Type B pancreatic cell (in vitro differentiated cells): ENCODE measurements at places on chromosomes 11 and 22. TPM values are rescaled to one million over a fixed set of nuclear protein-coding genes. Genes with fewer than 3 reads are reported as not detected.

The SLC22A6 gene
- total RNA-seq = 1.5 TPM in 1 of 2 replicates, not detected in the other

The RIMBP3C gene
- total RNA-seq = 0.17 and 0.34 TPM in 2 replicates

The GGT1 gene
- total RNA-seq = 4.2 and 8.7 TPM in 2 replicates

The C11orf52 gene
- 1.8 and 7.6 TPM in 2 replicates for total RNA-seq

The MTMR2 gene
- total RNA-seq = 34.4 and 38.9 TPM in 2 replicates

The MMP8 gene
- total RNA-seq = not detected in 2 replicates

The POU2AF3 gene
- total RNA-seq = 2.6 and 2.9 TPM in 2 replicates

The APIP gene
- 17.3 and 23.4 TPM in 2 replicates for total RNA-seq

The NCAM1 gene
- total RNA-seq = 21.7 and 106 TPM in 2 replicates

The FAM168A gene
- 25.5 and 39.6 TPM in 2 replicates for total RNA-seq

The MRGPRF gene
- total RNA-seq = 0.43 and 1.4 TPM in 2 replicates

The SMC1B gene
- 0.07 TPM in 1 of 2 replicates, not detected in the other for total RNA-seq

The SLC25A45 gene
- 1.9 and 5.6 TPM in 2 replicates for total RNA-seq

The PDGFD gene
- 17.8 and 27.9 TPM in 2 replicates for total RNA-seq

The UPK3A gene
- 0.29 and 0.62 TPM in 2 replicates for total RNA-seq

The OVOL1 gene
- total RNA-seq = 7.7 and 39.8 TPM in 2 replicates

The IL17REL gene
- 0.10 TPM in 1 of 2 replicates, not detected in the other for total RNA-seq

The CD3G gene
- total RNA-seq = 0.21 TPM in 1 of 2 replicates, not detected in the other

The PTGDR2 gene
- total RNA-seq = 2.6 and 7.9 TPM in 2 replicates

The OR52I1 gene
- total RNA-seq = not detected in 2 replicates

The TRIM29 gene
- 56.7 and 207 TPM in 2 replicates for total RNA-seq

The SSRP1 gene
- total RNA-seq = 108 and 164 TPM in 2 replicates

The AQP11 gene
- total RNA-seq = 2.4 and 4.1 TPM in 2 replicates

The PLCB3 gene
- total RNA-seq = 40.7 and 56.2 TPM in 2 replicates

The AGBL2 gene
- total RNA-seq = 5.8 and 5.9 TPM in 2 replicates

The KRTAP5-7 gene
- total RNA-seq = not detected in 2 replicates

The ELP4 gene
- total RNA-seq = 15.1 and 21.7 TPM in 2 replicates

The DDI1 gene
- not detected in 2 replicates for total RNA-seq

The LRP5 gene
- 64.9 and 65.0 TPM in 2 replicates for total RNA-seq

The MB gene
- 0.36 and 0.48 TPM in 2 replicates for total RNA-seq

The MMP7 gene
- total RNA-seq = 1.8 and 3.5 TPM in 2 replicates

The GGTLC3 gene
- total RNA-seq = 0.40 TPM in 1 of 2 replicates, not detected in the other

The MRGPRE gene
- not detected in 2 replicates for total RNA-seq

The SLC25A18 gene
- total RNA-seq = 0.43 and 1.4 TPM in 2 replicates

The FAM181B gene
- 0.93 and 3.1 TPM in 2 replicates for total RNA-seq

The RASSF7 gene
- 35.7 and 75.8 TPM in 2 replicates for total RNA-seq

The TRAPPC4 gene
- total RNA-seq = 60.7 and 73.1 TPM in 2 replicates

The SLCO2B1 gene
- 5.6 and 23.5 TPM in 2 replicates for total RNA-seq

The IGLL1 gene
- total RNA-seq = not detected in 2 replicates

The MYEOV gene
- 4.1 and 4.3 TPM in 2 replicates for total RNA-seq

The CCDC88B gene
- total RNA-seq = 2.8 and 3.1 TPM in 2 replicates

The ACTN3 gene
- total RNA-seq = 0.57 and 2.6 TPM in 2 replicates

The MIOX gene
- total RNA-seq = 1.2 TPM in 1 of 2 replicates, not detected in the other

The APOBEC3H gene
- total RNA-seq = 0.63 and 1.1 TPM in 2 replicates

The LUZP2 gene
- 3.1 and 6.5 TPM in 2 replicates for total RNA-seq

The LSP1 gene
- total RNA-seq = 0.50 and 0.53 TPM in 2 replicates

The GDPD4 gene
- not detected in 2 replicates for total RNA-seq

The BIK gene
- 5.4 and 37.9 TPM in 2 replicates for total RNA-seq

The CNGA4 gene
- 0.62 and 0.68 TPM in 2 replicates for total RNA-seq

The OR11H1 gene
- not detected in 2 replicates for total RNA-seq

The GAL gene
- total RNA-seq = 3.4 and 6.2 TPM in 2 replicates

The CD6 gene
- 0.70 and 1.1 TPM in 2 replicates for total RNA-seq

The SMIM35 gene
- 0.17 TPM in 1 of 2 replicates, not detected in the other for total RNA-seq

The C22orf31 gene
- total RNA-seq = 0.63 TPM in 1 of 2 replicates, not detected in the other

The CAPN5 gene
- total RNA-seq = 17.9 and 18.8 TPM in 2 replicates

The LDLRAD3 gene
- total RNA-seq = 3.0 and 20.7 TPM in 2 replicates

The VSIG2 gene
- 8.7 and 14.8 TPM in 2 replicates for total RNA-seq

The GPHA2 gene
- 0.85 TPM in 1 of 2 replicates, not detected in the other for total RNA-seq
